ENCODE measurements at places on chromosomes 1 and 21.

- DNase-seq, result no peak
These were observed 12.4 kb downstream of the KRTAP22-2 start for GRCh38 chr21:30577766-30578165.

GRCh38 chr1:44847845-44848244, 4.8 kb upstream of the PTCH2 start:
- DNase-seq, result no peak

GRCh38 chr1:62241371-62242131, 46.9 kb downstream of the L1TD1 start:
- no peak for DNase-seq

GRCh38 chr1:89703469-89703868, 70.5 kb downstream of the LRRC8C start:
- DNase-seq, result no peak

DNA sequence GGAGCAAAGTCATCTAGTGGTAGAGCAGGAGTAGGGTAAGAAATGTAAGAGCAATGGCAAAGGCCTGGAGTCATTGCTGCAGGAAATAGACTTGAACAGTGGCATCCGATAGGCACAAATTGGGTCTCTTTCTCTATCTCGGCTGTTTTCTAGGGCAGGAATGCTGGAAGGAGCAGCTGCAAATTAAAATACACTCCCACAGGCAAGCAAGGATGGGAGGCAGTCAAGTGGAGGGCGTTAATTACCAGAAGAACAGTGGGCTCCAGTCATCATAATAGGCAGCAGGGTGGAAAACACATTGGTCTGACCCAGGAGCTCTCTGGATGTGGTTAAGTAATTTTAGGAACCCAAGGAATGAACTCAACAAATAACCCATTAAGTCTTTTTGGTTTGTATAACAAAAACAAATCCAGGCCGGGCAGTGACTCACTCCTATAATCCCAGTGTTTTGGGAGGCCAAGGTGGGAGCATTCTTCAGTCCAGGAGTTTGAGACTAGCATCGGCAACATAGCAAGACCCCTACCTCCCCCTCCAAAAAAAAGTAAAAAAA, 7.8 kb upstream of the TDRD5 start:
- DNase-seq, result no peak

- DNase-seq, result no peak
These were observed 63.7 kb upstream of the IGSF5 start for GRCh38 chr21:39681257-39681656.
